Stimulated activated CD4-positive, alpha-beta T cell treated with anti-CD3 and anti-CD28 coated beads, Interleukin-12 subunit alpha, Interleukin-12 subunit beta, amount 100 ng/mL, for 4 hours (primary cell): ENCODE measurements at places on chromosomes 1 and 21.

DNA sequence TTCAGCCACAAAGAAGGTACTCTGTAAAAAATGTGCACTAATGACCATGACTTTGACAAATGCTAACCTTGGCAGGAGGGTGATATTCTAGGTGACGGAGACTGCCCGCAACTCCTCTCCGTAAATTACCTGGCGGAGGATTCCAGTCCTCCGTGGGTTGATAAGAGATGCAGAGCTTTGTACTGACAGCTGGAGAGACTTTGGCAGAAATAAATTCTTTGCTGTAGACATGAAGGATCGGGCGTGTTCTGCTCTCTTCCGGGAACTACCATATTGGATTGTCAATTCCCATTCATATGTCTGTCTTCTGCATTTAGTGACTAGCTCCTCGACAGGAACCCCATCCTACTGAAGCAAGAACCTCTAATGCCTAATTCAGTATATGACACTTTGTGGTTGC is 158.3 kb upstream of the KAZN start:
- no peak for DNase-seq

DNA sequence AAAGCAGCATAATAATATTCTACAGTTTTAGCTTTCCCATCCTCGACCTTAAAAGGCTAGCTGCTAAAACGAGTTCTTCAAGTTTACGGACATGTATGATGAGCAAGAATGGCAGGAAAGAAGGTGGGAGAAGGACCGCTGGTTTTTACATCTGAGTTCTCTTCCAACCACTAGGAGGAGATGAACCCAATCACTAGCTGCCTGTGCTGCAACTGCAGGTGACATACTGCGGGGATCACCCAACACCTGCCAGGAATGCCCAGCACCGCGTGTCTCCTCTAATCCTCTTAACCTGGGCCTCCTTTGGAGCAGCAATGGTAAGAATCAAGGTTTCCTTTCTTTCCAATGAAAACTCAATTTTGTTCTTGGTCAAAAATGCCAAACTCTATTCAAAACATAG is 23.5 kb downstream of the TOR3A start:
- no peak for DNase-seq

DNA sequence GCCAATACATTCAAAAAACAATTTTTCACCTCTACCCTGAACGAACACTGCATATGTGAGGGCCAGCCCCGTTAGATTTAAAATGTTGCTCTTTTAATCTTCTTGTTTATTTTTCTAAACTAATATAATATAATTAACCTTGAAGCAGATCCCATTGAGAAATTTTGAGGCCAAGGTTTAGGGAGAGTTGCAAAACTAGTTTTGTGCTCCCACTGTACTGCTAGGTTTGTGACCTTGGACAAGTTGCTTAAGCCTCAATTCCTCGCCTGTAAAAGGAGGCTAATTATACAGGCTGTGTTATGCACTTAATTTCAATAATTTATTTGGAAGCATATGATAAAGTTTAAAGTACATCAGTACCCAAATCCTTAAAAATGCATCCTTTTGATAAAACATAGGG is 3.7 kb downstream of the IL23R start:
- DNase-seq, result no peak

DNA sequence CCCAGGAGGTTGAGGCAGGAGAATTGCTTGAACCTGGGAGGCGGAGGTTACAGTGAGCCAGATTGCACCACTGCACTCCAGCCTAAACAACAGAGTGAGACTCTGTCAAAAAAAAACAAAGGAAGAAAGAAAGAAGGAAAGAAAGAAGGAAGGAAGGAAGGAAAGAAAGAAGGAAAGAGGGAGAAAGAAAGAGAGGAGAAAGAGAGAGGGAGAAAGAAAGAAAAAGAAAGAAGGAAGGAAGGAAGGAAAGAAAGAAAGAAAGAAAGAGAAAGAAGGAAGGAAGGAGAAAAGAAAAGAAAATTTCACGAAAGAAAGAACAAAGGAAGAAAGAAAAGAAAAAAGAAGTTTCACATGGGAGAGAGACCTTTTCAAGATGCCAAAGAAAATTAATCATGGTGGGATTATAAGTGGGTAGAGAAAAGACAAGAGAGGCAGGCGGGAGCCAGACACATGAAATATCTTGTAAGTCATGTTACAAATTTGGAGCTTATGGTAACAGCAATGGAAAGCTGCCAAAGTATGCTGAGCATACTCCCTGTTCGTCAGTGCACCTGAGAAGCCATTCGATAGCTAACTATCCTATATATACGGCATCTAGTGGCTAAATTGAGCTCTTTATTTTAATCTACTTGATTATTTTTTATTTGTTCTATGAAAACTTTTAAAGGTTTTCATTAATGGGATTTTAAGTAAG is 41.3 kb upstream of the TNFSF4 start:
- no peak for DNase-seq

- peak; percentile 79 for DNase-seq
These were observed at the start of gene BTG3 for GRCh38 chr21:17612565-17613241. Gene BTG3 (minus strand): TSS chr21:17612901. CDS start chr21:17609144, 3,757 bp downstream.

DNA sequence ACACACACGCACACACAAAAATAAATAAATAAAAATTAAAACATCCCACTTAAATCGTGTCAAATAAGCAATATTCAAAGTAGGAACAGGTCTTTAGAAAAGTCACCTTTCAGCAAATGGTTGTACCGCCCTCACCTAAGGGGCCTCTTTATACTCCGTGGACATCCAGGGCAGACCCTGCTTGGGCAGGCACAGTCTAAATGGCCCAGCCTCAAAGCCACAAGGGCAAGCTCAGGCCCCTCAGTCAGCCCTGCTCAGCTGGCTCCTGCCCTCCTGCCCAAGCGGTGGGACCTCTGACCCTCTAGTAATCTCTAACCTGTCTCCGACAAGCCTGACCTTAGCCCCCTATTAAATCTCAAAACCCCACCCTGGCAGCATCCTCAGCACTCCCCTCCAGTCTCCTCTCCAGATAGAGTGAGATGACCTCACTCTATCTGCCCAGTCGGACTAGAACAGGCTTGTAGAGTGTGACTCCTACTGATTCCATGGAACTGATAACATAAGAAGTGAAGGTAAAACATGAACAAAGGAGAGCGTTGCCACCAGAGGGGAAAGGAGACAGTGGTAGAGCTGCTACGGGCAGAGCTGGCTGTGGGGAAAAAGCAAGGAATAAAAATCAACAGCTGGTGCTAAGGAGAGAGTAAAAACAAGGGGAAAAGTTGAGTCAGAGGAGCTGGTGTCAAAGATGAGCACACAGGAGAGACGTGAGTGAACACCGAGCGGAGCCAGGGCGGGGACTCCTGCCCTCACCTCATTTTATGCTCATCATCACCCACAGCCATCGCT is 36.0 kb downstream of the SIPA1L2 start:
- DNase-seq, result no peak

GRCh38 chr1:240906477-240906876 is 294.5 kb upstream of the GREM2 start:
- no peak for DNase-seq

GRCh38 chr1:3152143-3152542 is 83.1 kb downstream of the PRDM16 start:
- no peak for DNase-seq

DNA sequence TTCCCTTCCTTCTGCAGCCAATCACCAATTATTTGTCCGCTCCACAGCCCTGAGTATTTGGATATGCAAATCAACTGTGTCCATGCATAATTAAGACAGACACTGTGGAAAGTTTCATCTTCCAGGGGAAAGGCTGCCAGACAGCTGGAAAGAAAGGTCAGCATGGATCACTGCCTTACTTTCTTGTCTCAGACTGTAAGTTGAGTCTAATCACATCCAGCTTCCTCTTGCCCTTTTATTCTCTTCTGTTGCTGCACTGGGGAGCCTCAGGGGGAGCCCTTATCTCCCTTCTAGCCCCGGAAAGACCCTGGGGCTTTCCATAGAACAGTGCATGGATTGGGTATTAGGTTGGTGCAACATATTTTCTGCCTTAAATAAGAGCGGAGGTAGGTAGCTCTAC is 182.9 kb downstream of the OMA1 start:
- no peak for DNase-seq

- DNase-seq, result no peak
These were observed 16.8 kb downstream of the SUCO start for GRCh38 chr1:172549621-172550280.

GRCh38 chr1:167455786-167456446 is 62.4 kb downstream of the CD247 start:
- no peak for DNase-seq

DNA sequence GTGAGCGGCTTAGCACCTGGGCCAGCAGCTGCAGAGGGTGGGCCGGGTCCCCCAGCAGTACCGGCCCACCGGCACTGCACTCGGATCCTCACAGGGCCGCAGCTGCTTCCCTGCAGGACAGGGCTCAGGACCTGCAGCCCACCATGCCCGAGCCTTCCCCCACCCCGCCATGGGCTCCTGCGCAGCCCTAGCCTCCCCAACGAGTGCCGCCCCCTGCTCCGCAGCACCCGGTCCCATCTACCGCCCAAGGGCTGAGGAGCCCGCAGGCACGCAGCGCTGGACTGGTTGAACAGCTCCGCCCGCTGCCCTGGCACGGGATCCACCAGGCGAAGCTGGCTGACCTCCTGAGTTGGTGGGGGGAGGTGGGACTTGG is 6.3 kb upstream of the ACBD6 start:
- DNase-seq, result no peak

GRCh38 chr1:156493154-156493631 is 7.4 kb downstream of the MEF2D start:
- no peak for DNase-seq

- DNase-seq, result no peak
These were observed 65.9 kb upstream of the SIPA1L2 start for GRCh38 chr1:232695621-232696385.
